ENCODE measurements at places on chromosomes 7 and 10.

- DNase-seq = no peak
Measured at GRCh38 chr10:83680470-83680891, 458.8 kb upstream of the GHITM start.

- DNase-seq = peak; percentile 9
Measured at GRCh38 chr7:31735991-31736982, 49.3 kb downstream of the PPP1R17 start.

GRCh38 chr7:150994141-150994837 is 3.5 kb downstream of the NOS3 start:
- no peak for DNase-seq

DNA sequence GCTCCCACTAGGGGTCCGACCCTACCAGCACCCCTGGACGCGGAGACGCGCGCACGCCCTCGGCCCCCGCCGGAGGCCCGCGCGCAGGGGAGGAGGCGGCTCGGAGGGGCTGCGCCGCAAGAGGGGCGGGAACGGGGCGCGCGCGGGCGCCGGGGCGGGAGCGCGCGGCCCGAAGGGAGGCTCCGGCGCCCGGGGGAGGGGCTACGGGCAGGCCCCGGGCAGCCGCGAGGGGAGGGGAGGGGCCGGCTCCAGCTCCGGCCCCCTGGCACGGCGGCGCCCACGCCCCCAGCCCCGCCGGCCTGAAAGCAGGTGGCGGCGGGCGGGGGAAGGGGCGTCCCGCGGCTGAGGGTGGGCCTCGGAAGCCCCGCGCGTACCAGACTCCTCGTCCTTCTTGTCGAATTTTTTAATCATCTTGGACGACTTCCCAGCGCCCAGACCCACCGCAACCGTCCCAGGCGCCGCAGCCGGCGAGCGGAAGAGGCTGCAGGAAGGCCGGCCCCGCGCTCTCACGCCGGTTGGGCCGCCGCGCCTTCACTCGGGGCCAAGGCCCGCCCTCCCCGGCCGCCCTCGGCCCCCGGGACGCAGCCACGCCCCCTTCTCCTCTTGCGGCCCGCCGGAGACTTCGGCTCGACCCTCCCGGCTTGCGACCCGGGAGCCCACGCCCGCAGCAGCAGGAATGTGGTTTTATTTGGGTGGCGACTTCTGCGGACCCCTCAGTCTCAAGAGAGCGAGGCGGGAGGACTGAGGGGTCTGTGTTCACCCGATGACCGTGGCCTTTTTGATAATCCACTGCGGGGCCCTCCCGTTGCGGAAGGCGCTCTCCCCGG is at the start of gene COPG2:
TSS of gene COPG2 (minus strand) at position 491 of the 827 bp plus-strand sequence. CDS start at position 411, 80 bp downstream.
- DNase-seq = peak; percentile 91

DNA sequence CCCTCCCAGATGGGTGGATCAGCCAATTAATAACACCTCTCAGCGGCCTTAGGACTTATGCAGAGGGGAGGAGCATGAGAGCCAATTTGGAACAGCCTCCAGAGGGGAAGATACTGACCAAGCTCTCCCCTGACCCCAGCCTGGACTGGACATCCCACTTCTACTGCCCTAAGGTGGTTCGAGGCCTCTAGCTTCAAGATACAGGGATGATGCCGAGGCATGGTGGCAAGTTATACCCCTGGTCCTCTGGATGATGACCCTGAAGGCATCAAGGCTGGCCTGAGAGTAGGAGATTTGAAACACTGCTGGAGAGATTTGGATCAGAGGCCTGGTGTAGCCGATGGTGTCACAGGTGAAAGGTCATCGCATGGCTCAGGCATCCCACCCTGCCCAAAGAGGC is 3.2 kb downstream of the CDH23 start:
- DNase-seq = no peak

DNA sequence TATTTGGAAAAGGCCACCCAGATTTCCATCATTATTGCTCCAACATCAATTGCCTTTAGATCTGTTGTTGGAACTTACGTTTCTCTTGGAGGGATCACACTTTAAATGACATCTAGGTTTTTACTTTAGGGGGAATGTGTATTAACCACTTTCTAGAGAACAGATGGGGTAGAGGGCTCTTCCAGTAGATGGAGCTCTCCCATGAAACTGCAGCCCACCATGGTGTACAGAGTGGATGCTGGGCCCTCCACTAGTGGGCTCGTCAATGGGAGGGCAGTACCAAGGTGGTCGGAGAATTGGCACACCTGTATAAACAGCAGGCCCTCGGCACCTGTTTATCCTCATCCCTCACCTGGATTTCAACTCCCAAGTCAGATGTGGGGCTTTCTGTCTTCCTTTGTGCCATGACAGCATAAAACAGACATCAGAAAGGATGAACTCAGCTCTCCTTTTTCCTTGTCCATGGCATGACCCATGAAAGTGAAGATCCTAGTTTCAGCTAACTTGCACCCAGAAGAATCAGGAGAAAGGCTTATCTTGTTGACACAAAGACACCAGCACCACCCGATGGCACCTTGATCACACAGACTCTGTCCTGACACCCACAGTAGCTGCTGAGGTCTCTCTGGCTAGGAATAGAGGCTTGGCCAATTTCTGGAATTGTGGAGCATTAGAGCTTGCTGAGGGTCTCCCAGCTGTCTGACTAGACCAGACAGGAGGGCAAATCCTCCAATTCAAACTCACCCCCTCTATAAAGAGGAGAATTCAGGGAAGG is 150.5 kb downstream of the CYP26A1 start:
- no peak for DNase-seq

DNA sequence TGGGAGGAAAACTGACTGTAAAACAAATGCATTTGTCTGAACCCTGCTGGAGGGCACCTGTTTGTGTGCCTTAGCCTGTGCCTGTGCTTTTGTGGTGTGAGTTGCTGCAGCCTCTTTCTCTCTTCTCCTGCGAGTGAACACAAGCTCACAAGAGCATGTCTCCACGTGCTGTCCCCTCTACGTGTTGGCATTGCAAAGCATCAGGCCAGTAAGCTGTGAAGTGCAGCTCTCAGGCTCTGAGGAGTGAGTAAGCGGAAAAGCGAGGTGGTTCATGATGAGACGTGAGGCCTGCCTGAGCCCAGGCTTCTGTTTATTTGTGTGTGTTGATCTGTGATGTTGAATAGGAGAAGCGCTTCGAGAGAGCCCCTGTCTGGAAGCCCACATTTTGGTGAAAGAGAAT is 85.6 kb upstream of the PDCD4 start:
- DNase-seq = no peak

DNA sequence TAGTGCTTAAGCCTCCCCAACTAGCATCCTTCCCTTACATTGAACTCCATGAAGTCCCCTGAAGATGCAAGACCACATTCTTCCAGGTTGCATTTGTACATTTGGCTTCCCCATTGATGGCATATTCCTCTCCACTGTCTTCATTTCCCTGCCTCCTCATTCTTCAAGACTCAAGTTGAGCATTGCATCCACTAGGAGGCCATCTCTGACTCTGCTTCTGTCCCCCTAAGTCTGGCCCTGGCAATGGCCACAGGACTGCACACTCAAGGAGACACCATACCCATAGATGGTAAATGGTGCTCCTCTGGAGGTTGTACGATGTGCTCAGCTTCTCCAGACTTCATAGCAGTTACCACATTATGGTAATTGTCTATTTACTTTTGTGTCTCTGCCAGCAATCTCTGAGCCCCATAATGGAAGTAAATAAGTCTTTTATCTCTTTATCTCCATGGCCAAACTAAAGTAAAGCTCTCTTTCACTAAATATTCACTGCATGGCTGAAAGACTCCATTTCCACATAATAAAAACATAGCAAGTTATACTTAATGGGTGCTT is 112.6 kb downstream of the PTPRZ1 start:
- no peak for DNase-seq

GRCh38 chr10:99769706-99770105 is 12.7 kb upstream of the ABCC2 start:
- no peak for DNase-seq

DNA sequence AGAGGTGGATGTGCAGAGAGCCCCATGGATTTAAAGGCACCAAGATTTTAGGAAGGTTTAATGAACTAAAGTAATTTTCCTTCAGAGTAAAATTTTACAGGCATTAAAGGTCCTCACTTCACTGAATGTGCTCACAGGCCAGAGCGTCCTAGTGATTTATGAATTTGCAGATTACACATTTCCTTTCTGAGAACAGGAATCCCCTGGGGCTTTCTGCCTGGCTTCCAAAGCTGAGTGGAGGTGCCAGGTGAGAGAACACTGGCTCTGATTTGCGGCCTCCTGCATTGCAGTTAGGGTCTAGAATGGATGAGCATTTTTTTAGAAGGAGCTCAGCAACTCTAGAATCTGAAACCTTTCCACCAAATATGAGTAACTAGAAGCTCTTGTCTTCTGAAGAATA is 194.3 kb downstream of the SORCS3 start:
- DNase-seq = no peak

- DNase-seq = no peak
Measured at GRCh38 chr7:87322912-87323311, 22.6 kb upstream of the CROT start.

- no peak for DNase-seq
Measured at GRCh38 chr10:99615426-99615825, 4.8 kb downstream of the SLC25A28 start.

GRCh38 chr7:41298409-41298808 is 404.5 kb downstream of the INHBA start:
- DNase-seq = no peak

DNA sequence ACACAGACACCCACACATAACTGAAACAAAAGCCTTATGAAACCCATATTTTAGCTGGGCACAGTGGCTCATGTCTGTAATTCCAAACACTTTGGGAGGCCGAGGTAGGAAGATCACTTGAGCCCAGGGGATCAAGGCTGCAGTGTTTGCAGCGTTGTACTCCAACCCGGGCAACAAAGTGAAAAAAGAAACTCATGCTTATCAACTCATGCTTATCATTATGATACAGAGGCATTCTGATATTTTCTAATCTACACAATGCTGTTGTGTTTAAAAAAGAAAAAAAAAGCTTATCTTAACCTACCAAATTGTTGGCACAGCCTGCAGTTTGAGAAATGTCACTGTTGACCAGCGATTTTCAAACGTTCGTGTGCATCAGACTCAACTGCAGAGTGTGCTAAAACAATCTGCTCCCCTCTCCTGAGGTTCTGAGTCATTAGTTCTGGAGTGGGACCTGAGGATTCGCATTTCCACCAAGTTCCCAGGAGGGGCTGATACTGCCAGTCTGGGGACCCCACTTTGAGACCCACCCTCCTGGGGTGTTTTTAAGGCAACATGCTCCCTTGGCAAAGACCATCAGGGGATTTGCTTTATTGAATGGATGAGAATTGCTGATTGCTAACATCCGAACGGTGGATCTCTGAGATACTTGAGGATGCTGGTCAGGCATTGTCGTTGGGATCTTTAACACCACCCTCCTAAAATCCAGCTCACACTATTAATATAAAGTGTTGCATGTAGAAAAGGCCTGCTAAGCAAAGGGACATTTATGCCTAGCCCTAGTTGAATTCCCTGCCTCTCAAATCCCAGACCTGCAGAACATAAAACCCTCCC is 16.2 kb downstream of the CHST3 start:
- DNase-seq = no peak

All from NCI-H187 (cell line).